Stomach (tissue), 19 donors: ENCODE measurements at places on chromosomes 3 and 15. TPM values are rescaled to one million over a fixed set of nuclear protein-coding genes. Genes with fewer than 3 reads are reported as not detected.

DNA sequence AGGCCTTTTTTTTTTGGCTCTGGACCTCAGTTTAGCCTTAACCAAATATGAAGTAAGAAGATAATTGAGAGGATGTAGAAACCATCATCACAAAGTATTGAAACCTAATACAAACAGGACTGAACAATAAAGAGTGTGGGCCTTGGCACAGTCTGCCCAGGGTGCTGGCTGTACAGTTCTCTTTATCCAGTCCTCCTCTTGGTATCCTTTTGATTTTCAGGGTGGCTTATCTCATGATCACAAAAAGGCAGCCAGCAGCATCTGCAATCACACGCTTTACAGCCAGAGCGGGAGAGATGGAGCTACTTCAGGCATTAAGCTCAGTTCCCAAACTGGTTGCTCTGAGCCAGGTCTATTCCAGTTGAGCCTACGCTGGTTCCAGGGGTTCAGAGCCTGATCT, 239.7 kb downstream of the RPLP1 start:
- H3K36me3 ChIP-seq, result no peaks in the 10 kb centered on the region
- H3K4me3 ChIP-seq, result no peak overlapping the region
- H3K27ac ChIP-seq, result no peak overlapping the region
- no peak for DNase-seq
- no peaks in the 10 kb centered on the region for H3K4me1 ChIP-seq
- no peaks in the 10 kb centered on the region for H3K27me3 ChIP-seq

- no peak overlapping the region for H3K4me3 ChIP-seq
- no peak for DNase-seq
- no peaks in the 10 kb centered on the region for H3K27me3 ChIP-seq
- H3K27ac ChIP-seq, result no peak overlapping the region
- no peaks in the 10 kb centered on the region for H3K36me3 ChIP-seq
Observed at GRCh38 chr15:29050870-29051269, 165.1 kb downstream of the APBA2 start.

GRCh38 chr3:52707585-52707984, 1.7 kb downstream of the SPCS1 start:
- H3K4me1 ChIP-seq, result peaks cover 11% of the 10 kb centered on the region
- DNase-seq, result no peak
- H3K4me3 ChIP-seq, result no peak overlapping the region
- H3K27ac ChIP-seq, result no peak overlapping the region
- H3K36me3 ChIP-seq, result peaks cover 26% of the 10 kb centered on the region

- no peaks in the 10 kb centered on the region for H3K4me1 ChIP-seq
- DNase-seq, result peak; percentile 67
- H3K36me3 ChIP-seq, result no peaks in the 10 kb centered on the region
- H3K27me3 ChIP-seq, result no peaks in the 10 kb centered on the region
Observed at GRCh38 chr3:182364723-182365650, 428.3 kb upstream of the ATP11B start.

DNA sequence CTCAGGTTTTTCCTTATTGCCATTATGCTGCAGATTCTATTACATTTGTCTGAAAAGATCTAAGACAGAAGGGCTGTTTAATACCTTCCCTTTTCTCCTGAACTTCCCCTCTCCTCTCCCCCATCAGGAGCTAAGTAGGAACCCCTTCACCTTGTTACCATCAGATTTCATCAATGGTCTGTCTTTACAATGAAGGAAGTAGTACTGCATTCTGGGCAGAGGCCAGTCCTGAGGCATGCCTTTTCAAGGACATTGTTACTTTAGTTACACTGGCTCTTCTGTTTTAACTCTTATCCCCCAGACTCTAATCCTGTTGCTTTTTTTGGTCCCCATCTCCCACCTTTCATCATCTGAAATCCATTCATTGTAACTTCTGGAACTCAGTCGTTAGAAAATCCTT, 8.1 kb downstream of the CTNNB1 start:
- H3K4me3 ChIP-seq, result no peak overlapping the region
- no peak for DNase-seq
- peaks cover 57% of the 10 kb centered on the region for H3K4me1 ChIP-seq
- H3K27me3 ChIP-seq, result no peaks in the 10 kb centered on the region

DNA sequence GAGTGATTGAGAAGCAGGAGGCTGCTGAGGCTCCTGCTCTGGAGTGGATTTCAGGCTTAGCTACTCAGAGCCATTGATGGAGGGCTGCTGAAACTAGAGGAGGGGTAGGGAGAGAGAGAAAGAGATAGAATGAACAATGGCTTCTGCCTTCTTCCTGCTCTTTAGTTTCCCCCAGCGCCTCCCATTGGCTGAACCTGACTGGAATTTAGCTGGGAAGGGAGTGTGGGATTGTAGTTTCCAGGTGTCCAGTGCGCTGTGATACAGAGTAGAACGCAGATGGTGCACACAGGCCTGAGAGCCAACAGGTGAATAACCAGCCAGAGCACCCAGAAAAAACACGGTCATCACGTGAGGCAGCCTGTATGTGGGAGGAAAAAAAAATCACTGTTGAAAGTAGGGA, 140.1 kb downstream of the IL20RB start:
- DNase-seq, result no peak
- H3K36me3 ChIP-seq, result no peaks in the 10 kb centered on the region
- no peak overlapping the region for H3K27ac ChIP-seq
- no peaks in the 10 kb centered on the region for H3K4me1 ChIP-seq
- no peaks in the 10 kb centered on the region for H3K27me3 ChIP-seq

- peak; percentile 3 for DNase-seq
- H3K4me1 ChIP-seq, result no peaks in the 10 kb centered on the region
- no peak overlapping the region for H3K4me3 ChIP-seq
- no peak overlapping the region for H3K27ac ChIP-seq
Observed at GRCh38 chr3:125470671-125471070, 49.3 kb downstream of the SNX4 start.

GRCh38 chr3:171276923-171277322, 183.3 kb downstream of the TNIK start:
- H3K4me3 ChIP-seq, result no peak overlapping the region
- H3K4me1 ChIP-seq, result peaks cover 11% of the 10 kb centered on the region
- DNase-seq, result no peak
- no peaks in the 10 kb centered on the region for H3K27me3 ChIP-seq
- no peaks in the 10 kb centered on the region for H3K36me3 ChIP-seq

DNA sequence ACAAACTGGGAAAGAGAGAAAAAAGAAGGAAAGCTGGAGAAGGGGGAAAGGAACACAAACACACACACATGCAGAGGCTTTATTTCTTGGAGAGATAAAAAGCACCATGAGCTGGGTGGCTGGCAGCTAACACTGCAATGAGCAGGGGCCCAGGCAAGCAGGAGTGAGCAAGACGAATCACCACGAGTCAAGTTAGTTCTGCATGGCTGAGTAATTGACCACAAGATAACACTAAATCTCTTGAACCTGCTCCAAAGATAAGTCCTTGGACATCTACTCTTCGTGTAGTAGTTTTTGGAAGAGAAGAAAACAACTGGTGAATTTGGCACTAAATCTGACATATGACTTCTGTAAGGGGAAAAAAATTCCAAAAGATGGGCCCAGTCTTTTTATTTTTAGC, 100.9 kb downstream of the MYO5A start:
- H3K27ac ChIP-seq, result no peak overlapping the region
- H3K4me1 ChIP-seq, result peaks cover 5% of the 10 kb centered on the region
- peak; percentile 47 for DNase-seq
- no peak overlapping the region for H3K4me3 ChIP-seq
- no peaks in the 10 kb centered on the region for H3K27me3 ChIP-seq
- peaks cover 5% of the 10 kb centered on the region for H3K36me3 ChIP-seq

GRCh38 chr3:99839613-99840012, 22.0 kb downstream of the CMSS1 start:
- H3K4me3 ChIP-seq, result no peak overlapping the region
- no peak for DNase-seq
- no peak overlapping the region for H3K27ac ChIP-seq

DNA sequence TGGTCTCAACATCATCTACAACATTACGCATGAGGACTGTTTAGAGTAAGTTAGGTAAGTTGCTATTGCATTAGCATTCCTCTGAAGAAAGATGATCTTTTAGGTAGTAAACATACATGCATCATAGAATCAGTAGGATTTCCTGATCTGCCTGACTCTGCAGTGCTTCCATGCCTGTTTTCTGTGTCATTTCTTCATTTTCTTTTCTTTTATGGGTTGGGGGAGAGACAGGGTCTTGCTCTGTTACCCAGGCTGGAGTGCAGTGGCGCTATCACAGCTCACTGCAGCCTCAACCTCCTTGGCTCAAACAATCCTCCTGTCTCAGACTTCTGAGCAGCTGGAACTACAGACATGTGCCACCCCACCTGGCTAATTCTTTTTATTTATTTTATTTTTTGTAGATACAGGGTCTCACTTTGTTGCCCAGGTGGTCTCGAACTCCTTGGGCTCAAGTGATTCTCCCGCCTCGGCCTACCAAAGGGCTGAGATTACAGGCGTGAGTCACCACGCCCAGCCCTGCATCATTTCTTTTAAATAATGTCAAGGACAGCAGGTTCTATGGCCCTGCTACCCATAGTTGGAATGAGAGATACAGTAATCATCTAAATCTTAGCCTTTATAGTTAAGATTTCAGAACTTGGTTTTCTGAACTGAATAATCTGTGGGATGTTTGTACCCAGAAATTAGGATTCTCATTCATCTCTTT, 184.3 kb downstream of the GHSR start:
- no peaks in the 10 kb centered on the region for H3K27me3 ChIP-seq
- no peak overlapping the region for H3K4me3 ChIP-seq
- peak overlapping the region; percentile 10 for H3K27ac ChIP-seq

- H3K4me1 ChIP-seq, result no peaks in the 10 kb centered on the region
- H3K36me3 ChIP-seq, result no peaks in the 10 kb centered on the region
- no peak overlapping the region for H3K4me3 ChIP-seq
- no peak for DNase-seq
- no peaks in the 10 kb centered on the region for H3K27me3 ChIP-seq
Observed at GRCh38 chr15:39852250-39852649, 67.8 kb downstream of the GPR176 start.

GRCh38 chr3:146156095-146156494, 4.9 kb downstream of the PLOD2 start:
- peaks cover 8% of the 10 kb centered on the region for H3K27me3 ChIP-seq
- H3K4me1 ChIP-seq, result peaks cover 37% of the 10 kb centered on the region
- H3K27ac ChIP-seq, result peak overlapping the region; percentile 96
- DNase-seq, result no peak
- H3K36me3 ChIP-seq, result no peaks in the 10 kb centered on the region

GRCh38 chr3:14867936-14868570, 49.3 kb downstream of the FGD5 start:
- H3K36me3 ChIP-seq, result no peaks in the 10 kb centered on the region
- no peaks in the 10 kb centered on the region for H3K27me3 ChIP-seq
- H3K4me3 ChIP-seq, result no peak overlapping the region
- DNase-seq, result no peak
- H3K27ac ChIP-seq, result no peak overlapping the region

ITIH3 gene
- not detected for total RNA-seq

CELF6 gene
- total RNA-seq, result not detected

RPP25 gene
- total RNA-seq, result 2.8 TPM

SI gene
- not detected for total RNA-seq

TBL1XR1 gene
- total RNA-seq, result 11.6 TPM

TARS3 gene
- 53.1 TPM for total RNA-seq
